ENCODE measurements at places on chromosomes 7 and 10.
A peak's percentile ranks its signal among the peaks of the same experiment; 100 is the strongest.

GRCh38 chr7:131538071-131538812, 18.2 kb downstream of the PODXL start:
- DNase-seq = no peak

- DNase-seq = no peak
These were observed 371.9 kb downstream of the LRRTM3 start for GRCh38 chr10:67297637-67298181.

- peak; percentile 49 for DNase-seq
These were observed 98.9 kb downstream of the NEURL1 start for GRCh38 chr10:103592186-103593021.

DNA sequence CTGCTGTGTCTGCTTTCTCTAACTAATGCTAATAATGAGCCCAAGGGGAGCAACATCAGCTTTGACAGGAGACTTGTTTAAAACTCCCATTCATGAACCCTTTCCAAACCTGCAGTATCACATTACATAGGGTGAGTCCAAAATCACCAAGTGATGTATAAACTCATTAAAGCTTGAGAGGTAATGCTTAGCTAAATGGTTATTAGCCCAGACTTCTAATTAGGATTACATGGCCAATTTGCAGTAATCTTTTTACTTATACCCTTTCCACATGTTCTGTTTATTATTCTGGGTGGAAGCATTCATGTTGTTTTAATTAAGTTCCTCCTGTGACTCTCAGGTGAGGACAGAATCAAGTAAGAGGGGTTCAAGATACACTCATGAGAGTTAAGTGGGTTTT, 17.5 kb downstream of the ZNF138 start:
- no peak for DNase-seq

DNA sequence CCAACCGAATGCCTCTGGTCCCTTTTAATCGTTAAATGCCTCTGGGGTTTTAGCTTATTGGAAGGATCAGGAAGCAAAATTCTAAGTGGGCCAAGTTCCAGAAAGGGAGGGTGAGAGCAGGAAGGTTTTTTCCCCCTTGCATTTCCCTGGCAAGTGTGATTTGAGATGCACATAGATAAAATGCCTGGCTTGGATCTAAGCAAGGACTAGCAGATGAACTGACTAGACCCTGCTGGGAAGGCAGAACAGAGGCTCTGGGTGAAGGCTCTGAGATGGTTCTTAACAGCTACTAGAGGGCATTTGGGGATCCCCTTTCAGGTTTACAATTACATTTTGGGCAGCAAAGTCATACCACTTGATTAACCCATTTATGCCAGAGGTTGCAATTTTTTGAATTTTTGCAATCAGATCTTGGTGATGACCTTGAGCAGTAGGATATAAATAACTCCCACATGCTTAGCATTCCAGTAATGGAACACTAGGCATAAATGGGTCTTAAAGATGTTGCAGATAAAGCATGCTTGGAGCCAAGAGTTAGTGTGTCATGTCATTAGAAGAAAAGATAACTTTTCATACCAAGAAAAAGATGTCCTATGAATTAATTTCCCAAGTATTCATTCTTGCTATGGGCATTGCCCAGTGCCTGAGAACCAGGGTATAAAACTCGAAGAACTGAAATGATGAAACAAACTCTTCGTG, 205.9 kb downstream of the SEC23IP start:
- no peak for DNase-seq

DNA sequence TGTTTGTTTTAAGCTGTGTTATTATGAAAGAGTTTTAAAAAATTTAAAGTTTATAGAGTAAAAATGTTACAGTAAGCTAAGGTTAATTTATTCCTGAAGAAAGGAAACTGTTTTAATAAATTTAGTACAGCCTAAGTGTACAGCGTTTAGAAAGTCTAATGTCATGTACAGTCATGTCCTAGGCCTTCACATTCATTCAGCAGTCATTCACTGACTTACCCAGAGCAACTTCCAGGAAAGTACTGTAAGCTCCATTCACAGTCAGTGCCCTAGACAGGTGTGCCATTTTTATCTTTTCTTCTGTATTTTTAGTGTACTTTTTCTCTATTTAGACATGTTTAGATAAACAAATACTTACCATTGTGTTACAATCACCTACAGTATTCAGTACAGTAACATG, 126.8 kb downstream of the TPK1 start:
- DNase-seq = no peak

- DNase-seq = no peak
These were observed 49.0 kb downstream of the HTRA1 start for GRCh38 chr10:122510326-122510725.

DNA sequence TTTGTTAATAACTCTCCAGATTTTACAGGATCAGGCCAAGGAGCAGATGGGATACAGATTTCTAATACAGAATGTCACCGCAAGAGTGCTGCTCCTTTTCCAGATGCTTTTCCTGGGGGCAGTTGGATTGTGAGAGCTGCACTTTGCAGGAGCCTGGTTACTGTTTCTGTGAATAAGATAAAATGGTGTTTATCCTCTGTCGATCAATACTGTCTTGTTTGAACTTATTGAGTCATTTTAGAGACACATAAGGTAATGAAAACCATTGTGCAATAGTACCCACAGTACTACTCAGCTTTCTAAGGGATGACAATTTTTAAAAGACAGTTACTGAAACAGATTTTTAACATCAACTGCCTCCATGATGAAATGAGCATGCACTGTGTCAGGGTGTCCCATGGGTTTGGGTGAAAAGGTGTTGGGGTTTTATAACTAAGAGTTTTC, 2.9 kb downstream of the A1CF start:
- DNase-seq = no peak

GRCh38 chr7:120931243-120931642, 19.3 kb upstream of the ING3 start:
- no peak for DNase-seq

DNA sequence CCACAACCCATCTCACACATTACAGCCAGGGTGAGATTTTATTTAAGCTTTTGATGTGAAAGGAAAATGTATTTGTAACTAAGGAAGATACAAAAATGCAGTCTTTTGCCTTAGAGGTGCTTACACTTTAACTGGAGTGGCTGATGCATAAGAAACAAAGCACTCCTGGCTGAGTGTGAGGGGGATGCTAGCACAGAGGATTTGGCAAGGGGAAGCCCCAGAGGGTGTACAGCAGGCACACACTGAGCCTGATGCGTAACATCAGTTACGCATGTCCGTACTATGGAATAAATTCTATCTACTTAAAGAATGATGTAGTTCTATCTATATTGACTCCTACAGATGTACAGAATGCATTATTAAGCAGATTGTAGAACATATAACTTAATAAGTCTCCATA, 17.8 kb downstream of the GIMAP8 start:
- DNase-seq = no peak

DNA sequence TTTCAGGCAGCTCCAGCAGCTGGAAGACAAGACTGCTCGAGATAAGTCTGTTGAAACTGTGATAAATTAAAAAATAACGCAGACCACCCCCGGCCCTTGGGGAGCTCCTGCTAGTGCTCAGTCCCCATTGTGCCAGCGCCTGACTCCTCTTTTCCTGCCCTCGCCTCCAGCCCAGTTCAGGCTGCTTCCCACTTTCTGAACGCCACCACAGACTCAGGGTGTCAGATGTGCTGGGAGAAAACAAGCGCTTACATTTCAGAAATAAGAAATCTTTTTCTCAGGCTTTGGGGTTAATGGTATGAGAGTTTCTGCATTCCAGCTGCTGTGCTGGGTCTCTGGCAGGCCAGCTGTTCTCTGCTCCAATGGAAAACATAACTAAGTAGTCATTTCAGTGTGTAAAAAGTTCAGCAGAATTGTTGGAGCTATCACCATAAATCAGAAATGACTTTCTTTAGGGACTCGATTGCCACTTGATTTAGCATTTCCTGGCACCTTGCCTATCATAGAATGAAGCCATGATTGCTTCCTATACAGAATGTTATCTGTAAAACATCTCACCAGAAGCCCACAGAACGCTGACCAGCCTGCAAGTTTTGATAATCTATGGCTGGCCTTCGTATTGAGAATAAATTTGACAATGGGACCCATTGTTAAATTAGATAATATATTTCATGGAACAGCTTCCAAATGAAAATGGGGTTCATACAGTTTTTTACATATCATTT, 257.0 kb upstream of the ZNF32 start:
- DNase-seq = no peak

DNA sequence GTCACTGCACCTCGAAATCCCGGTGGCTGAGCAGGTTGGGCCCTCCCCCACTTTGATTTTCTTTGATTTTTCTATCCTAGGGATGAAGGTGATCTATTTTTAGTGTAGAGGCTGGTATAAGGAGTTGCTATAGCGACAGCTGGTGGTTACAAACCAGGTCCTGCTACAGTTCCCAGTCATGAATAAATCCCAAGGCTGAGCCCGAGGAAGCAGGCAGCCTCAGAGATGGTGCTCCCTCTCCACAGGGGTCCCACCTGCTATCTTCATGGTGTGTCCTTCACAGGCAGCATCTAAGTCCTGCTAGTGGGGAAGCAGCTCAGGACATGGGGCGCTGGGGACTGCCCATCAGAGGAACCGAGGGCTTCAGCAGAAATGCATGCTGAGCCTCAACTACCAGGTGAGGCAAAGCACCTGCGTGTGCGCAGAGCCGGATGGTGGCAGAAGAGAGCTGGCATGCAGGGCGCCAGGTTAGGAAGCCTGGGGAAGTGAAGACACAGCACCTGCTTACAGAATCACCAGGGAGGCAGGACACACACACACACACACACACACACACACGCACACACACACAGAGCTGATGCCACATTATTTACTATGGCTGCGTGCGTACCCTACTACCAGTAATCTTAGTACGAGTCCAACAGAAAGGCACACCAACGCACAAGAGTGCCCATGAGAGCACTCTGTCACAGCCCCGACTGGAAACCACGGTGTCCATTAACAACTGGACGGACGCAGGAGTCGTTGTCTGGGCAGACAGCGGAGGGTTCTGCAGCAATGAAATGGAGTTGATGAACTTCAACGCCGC, 150.9 kb downstream of the PRKAG2 start:
- DNase-seq = no peak

- DNase-seq = no peak
These were observed 76.6 kb downstream of the SEMA3C start for GRCh38 chr7:80842022-80842790.

- DNase-seq = no peak
These were observed 74.1 kb upstream of the PARD3 start for GRCh38 chr10:34889004-34889869.

GRCh38 chr7:106345421-106346166, 60.8 kb upstream of the NAMPT start:
- DNase-seq = peak; percentile 82

GRCh38 chr7:138075350-138075749, 909 bp upstream of the AKR1D1 start:
- no peak for DNase-seq

DNA sequence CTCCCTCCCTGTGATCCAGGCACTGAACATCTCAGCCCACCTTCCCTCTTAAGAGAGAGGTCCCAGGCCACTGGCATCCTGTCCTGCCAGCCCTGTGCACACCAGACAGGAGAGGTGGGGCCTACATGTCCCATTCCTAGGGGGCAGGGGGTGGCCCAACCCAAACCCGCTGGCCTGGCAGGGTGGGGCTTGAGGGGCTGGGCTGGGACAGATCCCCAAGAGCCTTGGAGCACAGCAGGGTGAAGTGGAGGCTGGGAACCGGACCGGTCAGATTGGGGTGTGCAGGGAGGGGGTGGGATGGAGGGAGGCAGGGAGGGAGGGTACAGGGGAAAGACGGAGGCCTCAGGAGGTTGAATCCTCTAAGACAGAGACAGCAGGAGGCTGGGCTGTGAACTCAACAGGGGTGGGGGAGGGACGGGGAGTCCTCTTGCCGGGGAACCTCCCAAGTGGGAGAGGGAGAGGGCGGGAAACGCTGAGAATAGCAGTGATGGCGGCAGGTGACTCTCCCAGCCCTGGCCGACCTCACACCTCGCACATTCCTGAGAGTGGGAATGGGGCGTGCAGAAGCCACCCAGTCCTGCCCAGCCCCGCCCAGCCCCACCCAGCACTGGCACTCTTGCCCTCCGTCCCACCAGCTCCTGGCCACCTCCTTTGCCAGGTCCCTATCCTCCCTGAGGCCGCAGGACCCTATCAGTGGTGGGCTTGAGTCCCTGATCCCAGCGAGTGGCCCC, 6.7 kb downstream of the TSC22D4 start:
- no peak for DNase-seq

GRCh38 chr7:78959477-78959876, 494.0 kb downstream of the MAGI2 start:
- DNase-seq = no peak

GRCh38 chr10:15453457-15453856, 82.4 kb upstream of the FAM171A1 start:
- no peak for DNase-seq

DNA sequence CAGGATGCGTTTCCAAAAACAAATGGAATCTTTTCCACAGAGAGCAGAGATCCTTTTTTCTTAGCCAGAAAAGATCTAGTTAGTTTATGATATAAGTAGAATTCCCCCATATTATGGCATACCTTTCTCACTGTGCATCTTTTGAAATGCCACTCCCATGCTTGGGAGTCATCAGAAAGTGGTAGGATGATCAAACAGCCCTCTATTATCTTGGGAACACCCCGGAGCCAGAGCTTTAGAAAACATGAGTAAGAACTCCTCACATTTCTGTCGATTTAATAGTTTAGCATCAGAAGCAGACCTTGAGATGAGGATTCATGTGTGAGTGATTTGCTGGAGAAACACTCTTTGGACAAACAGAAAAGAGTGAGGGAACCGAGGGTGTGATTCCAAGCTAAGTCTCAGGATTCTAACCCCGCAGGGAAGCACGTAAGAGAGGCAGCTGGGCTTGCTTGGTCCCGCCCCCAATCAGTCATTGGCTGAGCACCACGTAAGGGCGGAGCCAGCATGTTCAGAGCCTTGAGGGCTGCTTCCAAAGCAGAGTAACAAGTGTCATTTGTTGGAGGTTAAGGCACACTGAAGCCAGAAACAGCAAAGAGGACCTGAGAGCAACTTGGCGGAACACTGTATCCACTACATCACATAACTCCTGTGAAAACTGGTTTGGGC, 43.7 kb upstream of the NXPH1 start:
- no peak for DNase-seq

DNA sequence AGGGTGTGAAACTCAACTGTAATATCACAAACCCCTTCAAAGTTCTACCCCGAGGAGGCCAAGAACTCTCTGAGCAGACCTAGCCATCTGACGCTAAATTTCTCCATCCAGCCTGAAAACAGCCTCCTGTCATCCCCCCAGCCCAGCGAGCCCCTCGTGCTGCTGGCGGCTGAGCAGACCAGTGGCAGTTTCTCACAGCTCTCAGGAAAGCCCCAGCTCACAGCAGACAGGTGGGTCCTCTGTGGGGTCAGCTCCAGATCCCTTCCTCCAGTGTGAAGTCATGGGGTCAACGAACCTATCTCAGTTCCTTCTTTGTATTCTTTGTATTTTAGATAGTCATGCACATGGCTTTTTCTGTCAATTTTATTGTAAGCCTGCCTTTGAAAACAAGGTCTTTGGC, 7.8 kb downstream of the GARIN1A start:
- DNase-seq = no peak

- DNase-seq = no peak
These were observed 338.3 kb downstream of the ETV1 start for GRCh38 chr7:13651167-13651566.

GRCh38 chr10:90587081-90587491, 270.8 kb downstream of the HTR7 start:
- DNase-seq = no peak
